GM12891 (cell line): ENCODE measurements at places on chromosomes 1 and 21.

DNA sequence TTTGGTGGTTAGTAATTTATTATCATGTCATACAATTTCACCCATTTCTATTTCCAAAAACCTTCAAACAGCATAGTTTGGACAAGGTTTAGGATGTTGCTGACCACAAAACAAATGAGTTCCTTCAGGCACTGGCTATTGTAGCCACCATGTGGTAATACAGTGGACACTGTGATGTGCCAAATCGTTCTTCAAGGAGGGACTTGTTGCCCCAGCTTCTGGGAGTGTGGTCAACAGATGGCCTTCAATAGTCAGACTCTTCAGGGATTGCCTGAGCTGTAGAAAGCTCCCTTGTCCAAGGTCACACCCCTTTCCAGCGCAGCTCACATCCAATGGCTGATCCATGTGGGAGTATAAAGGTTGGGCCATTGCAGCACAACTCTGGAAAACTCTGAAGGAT lies 2.6 kb downstream of the PDE4B start:
- no peak for DNase-seq

DNA sequence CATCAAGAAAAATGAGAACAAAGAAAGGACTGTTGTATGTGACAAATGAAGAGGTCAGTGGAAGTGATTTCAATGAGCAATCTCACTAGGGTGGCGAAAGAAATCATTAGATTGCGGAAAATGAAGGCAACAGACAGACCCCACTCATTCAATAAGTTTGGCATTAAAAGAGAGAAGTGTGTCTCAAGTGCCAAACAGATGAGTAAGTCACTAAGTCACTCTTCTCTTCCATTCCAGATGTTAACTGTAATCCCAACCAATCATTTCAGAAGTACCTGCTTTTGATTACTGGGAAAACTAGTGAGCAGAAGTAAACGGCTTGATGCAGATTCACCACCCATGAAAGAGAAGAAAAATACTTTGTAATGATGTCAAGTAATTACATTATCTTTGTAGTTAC lies 144.3 kb upstream of the PRMT6 start:
- no peak for DNase-seq

- no peak for DNase-seq
Measured at GRCh38 chr1:220511179-220511578, 16.8 kb upstream of the MARK1 start.

- DNase-seq: no peak
Measured at GRCh38 chr1:12769031-12769430, 4.5 kb upstream of the PRAMEF12 start.

- DNase-seq: no peak
Measured at GRCh38 chr1:228394571-228395394, 11.9 kb downstream of the TRIM11 start.

GRCh38 chr1:183310753-183311479 lies 107.3 kb downstream of the NMNAT2 start:
- no peak for DNase-seq

DNA sequence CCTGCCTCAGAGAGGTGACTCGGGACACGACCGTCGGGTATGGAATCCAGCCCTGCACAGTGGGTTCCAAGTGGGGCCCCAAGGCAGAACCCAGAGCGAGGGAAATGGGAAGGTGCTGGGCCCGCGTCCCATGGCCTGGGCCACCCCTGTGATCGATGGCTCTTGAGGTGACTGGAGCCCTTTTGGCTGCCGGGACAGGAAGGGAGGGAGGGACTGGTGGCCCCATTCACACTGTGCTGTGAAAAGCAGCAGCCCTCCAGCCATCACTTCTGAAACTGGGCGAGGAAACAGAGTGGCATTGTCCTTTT lies 110.4 kb upstream of the IFFO2 start:
- no peak for DNase-seq

GRCh38 chr1:108154314-108154713 lies 45.8 kb downstream of the SLC25A24 start:
- DNase-seq: no peak

DNA sequence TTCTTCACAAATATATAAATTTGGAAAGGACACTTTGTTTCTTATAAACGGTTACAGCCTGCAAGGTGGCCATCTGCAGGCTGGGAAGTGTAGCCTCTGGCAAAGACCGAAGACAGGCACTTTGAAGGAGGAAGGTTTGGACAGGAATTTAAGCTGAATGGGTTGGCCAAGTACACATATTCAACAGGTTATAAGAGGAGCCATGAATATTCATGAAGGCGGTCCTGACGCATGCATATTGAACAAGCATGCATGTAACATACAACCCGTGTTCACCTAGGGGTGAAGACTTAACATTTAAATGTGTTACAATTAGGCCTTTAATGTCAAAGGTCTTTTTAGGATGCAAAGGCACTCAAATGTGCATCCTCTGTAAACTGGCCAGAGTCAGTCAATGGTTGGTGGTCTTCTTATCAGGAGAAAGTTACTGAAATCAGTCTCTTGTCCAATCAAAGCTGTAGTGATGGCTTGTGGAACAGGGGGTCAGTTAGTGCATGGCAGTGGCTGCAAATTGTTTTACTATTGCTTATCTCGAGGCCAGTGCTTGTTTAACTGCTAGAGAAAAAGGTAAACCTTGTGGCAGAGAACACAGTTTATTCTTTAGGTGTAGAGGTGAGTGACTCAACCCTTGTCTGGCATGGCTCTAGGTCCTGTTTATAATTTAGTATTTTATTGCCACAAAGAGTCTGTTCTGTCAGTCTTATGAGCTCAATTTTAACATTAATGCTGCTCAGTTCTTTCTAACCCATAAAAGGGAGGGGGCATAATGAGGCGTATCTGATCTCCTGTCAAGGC lies 70.3 kb upstream of the F3 start:
- DNase-seq: no peak

DNA sequence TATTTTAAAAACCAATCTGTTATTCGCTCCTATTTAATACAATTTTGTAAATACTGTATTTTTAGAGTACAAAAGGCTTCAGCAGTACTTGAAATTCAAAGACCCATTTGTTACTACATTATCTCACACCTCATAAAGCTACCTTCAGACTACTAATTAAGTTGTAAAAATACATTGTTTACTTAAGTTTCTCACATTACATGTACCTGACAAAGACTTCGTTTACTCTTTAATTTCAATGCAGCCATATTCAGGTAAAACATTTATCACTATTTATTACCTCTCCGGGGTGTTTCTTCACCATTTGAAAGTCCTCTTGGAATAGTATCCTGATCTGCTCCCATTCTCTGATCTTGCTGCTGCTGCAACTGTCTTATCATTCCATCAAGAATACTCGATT lies 55.2 kb downstream of the BRWD1 start:
- no peak for DNase-seq

DNA sequence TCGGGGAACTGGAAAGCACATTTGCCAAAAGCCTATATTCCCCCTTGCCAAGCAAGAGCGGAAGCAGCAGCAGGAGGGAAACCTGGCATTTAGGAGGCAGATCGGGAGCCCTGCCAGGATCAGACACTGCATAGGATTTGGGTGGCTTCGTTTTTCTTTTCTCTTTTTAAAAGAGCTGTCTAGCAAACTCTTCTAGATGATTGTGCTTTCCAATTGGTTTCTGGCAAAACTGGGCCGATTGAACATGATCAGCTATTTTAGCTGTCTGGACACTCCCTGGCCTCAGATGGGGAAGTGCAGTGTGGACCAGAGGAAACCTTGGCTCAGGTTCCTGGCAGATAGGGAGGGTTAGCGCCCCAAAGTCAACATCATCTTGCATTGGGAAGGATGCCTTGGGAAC lies 414.0 kb upstream of the KAZN start:
- DNase-seq: no peak

DNA sequence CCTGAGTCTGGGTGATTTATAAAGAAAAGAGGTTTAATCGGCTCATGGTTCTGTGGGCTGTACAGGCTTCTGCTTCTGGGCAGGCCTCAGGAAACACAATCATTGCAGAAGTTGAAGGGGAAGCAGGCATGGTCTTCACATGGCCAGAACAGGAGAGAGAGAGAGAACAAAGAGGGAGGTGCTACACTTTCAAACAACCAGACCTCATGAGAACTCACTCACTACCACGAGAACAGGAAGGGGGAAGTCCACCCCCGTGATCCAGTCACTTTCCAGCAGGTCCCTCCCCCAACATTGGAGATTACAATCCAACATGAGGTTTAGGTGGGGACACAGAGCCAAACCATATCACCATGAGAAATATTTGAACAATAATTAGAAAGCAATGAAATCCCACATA lies 222.9 kb downstream of the FAM72C start:
- DNase-seq: no peak

GRCh38 chr1:155003227-155003765 lies 694 bp downstream of the ZBTB7B start:
- no peak for DNase-seq

DNA sequence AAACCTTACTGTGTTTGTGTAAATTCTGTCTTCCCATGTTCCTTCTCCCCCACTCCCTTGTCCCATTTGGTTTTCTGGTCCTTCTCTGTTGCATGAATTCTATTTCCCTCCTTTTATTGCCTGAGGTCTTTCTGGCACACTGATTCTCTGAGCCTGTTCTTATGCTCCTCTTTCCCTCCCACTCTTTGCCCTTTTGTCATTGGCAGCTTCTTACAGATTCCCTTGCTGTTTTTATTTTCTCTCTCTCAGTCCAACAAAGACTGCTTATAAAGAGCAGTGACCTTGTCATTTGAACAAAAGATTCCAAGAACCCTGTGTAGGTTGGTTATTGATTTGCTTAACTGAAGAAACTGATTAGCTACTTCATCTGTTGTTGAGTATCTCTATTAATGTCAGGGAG lies 49.7 kb downstream of the GPR52 start:
- DNase-seq: no peak

GRCh38 chr1:211183747-211184313 lies 49.9 kb upstream of the KCNH1 start:
- DNase-seq: no peak

- DNase-seq: no peak
Measured at GRCh38 chr21:37128076-37128475, 55.0 kb downstream of the TTC3 start.

GRCh38 chr1:24556414-24556795 lies 518 bp downstream of the NCMAP start:
- DNase-seq: no peak

GRCh38 chr1:173062150-173062938 lies 11.6 kb upstream of the TNFSF18 start:
- DNase-seq: no peak

DNA sequence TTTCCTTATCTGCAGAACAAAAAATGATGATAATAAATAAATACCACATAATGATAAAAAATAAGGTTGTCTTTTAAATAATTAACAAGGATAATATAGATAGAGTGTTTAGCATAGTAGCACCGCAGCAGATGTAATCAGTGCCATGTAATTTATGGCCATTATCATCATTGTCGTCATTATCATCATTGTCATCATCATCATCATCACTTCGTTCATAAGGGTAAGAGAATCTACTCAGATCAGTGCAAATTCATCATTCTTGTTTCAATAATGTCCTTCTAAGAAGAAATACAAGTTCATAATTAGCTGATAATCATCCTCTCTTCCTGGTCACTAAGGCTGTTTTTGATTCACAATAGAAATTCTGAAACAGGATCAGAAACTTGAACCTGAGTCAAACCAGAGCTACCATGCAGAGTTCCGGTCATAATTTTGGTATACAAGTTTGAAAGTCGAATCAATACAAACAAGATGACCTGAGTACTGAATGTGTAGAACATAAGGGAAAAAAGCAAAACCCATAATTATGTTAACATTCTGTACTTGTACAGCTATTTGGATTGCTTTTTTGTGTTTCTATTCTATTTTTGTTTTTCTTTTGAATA lies 172.0 kb downstream of the LRRC40 start:
- DNase-seq: no peak

GRCh38 chr1:66288048-66288447 lies 245.9 kb upstream of the SGIP1 start:
- no peak for DNase-seq

DNA sequence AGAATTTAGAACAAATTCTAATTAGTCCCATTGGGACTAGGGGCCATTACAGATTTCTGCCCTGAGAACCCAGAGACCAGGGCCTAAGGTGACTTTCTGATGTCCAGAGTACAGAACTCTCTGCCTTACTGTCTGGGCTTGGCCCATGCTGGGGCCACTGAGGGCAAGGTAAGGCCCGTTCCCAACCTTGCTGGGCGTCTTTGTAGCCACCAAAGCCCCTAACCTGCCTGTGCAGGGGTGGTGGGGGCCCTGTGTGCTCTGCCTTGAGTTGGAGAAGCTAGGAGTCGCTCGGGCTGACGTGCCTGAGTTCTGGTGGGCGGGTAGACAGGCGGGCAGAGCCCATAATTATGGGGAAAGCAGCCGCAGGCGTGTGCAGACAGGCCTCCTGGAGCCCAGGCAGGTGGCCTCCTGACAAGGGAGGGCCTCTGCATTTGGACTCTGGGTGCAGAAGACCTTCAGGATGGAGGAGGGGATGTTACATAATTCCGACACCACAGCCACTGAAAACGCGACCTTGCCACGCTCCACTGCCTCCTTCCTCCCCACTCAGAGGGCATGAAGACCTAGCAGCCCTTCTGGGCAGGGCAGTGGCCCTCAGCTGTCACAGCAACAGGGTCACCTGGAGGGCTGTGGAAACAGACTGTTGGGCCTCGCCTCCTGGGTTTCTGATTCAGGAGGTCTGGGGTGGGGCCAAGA lies 239.9 kb upstream of the TMEM51 start:
- no peak for DNase-seq

- no peak for DNase-seq
Measured at GRCh38 chr1:87331365-87332241, 2.9 kb downstream of the LMO4 start.

- no peak for DNase-seq
Measured at GRCh38 chr1:7609311-7609994, 161.6 kb upstream of the VAMP3 start.

DNA sequence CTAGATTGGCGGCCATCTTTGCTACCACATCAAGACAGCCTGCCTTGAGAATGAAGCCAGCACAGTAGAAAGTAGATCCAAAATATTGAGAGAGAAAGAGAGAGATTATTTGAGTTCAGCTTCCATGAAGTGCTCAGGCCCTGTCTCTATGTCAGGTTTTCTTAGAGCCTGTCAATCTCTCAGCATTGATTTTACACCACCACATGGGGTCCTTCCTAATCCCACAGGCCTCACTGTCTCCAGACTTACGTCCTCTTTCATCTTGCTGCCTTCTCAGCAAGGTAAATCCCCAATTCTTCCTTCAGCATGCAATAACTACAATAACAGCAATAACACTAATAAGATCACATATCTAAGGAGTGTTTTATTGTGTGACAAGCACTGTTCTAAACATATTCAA lies 21.0 kb downstream of the DYNLT5 start:
- DNase-seq: no peak

DNA sequence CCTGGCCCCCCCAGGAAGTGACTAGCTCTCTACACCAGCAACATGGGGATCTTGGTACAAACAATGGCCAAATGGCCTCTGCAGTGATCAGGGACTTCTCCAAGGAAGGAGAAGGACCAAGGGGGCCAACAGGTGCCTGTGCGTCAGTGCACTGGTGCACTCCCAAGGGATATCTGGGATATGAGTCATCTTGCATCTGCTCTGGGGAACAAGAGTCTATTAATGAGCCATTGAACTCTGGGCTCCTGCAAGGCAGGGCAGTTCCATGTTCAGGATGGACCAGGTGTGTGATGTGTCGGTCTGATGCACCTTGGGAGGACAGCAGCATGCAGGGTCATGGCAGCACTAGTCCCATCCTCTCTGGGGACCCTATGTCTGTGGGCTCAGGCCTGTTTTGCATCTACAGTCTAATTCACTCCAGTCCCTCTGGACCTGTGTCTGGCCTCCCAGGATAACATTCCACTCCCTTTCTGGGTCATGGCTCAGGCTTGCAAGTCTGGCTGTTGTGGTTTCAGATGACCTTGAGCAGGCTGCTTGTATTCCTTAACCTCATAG lies 125.3 kb downstream of the TRABD2B start:
- no peak for DNase-seq
